ENCODE measurements at places on chromosomes 2 and 18.

- no peak for DNase-seq
Measured at GRCh38 chr2:97728091-97728731, 14.8 kb downstream of the ZAP70 start.

DNA sequence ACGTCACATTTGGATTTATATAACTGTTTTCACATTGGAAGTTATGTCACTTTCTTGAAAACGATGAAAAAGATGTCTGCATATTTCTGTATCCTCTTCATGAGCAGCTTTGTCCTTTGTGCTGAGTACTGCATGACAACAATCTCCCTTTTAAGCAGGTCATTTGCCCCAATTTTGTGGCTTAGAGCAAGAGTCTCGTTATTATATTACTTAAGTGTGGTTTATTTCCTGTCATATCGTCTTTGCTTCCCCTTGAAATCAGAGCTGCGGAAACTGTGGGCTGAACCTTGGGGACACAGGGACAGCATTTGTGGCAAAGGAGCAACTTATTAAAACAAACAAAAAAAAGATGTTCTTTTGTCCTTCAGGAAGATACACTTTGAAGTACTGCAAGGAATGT, 254.0 kb upstream of the DSEL start:
- DNase-seq, result no peak

- DNase-seq, result no peak
Measured at GRCh38 chr2:98560256-98560771, 48.0 kb downstream of the COA5 start.

GRCh38 chr2:11343368-11343649, 1.1 kb downstream of the ROCK2 start:
- no peak for DNase-seq

- no peak for DNase-seq
Measured at GRCh38 chr2:69483024-69483423, 45.8 kb upstream of the NFU1 start.

DNA sequence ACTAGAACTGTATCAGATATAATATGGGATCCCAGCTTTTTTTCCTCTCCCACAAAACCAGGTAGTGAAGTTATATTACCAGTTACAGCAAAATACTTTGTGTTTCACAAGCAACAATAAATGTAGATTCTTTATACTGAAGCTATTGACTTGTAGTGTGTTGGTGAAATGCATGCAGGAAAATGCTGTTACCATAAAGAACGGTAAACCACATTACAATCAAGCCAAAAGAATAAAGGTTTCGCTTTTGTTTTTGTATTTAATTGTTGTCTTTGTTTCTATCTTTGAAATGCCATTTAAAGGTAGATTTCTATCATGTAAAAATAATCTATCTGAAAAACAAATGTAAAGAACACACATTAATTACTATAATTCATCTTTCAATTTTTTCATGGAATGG, 77.7 kb upstream of the CSRNP3 start:
- no peak for DNase-seq

DNA sequence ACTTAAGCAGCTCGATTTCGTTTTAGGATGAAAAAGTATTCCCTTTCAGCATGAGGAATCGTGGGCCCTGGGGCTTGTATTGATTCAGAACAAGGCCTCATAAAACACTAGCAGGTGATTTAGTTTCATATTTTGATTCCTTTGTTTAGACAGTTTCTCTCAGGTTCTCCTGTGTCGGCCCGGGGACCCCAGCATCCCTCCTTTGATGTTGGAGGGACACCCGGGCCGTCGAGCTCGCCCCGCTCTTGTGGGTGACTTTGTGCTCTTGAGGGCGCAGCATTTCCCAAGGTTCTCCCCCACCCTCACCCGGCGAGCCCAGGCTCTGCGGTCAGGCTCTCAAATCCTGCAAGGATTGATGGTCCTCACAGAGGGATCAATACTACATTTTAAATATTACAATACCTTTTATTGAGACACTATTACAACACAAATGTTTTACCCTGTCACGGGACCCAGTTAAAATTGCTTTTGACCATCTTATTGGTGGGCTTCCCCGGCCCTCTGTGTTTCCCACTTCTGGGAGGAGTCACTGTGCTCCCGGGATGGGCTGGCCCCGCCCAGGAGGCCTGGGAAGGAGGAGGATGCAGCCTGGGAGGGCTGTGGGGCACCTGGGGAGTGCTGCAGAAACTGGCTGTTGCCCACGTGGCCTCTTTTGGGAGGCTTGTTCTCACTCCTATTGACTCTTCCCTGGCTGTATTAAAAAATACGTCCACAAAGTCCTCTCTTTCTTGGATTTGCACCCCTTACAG, 222.6 kb downstream of the INSIG2 start:
- DNase-seq, result no peak

GRCh38 chr2:6637330-6637729, 228.4 kb downstream of the CMPK2 start:
- DNase-seq, result no peak

- DNase-seq, result no peak
Measured at GRCh38 chr2:3490191-3491170, 28.9 kb downstream of the ADI1 start.

DNA sequence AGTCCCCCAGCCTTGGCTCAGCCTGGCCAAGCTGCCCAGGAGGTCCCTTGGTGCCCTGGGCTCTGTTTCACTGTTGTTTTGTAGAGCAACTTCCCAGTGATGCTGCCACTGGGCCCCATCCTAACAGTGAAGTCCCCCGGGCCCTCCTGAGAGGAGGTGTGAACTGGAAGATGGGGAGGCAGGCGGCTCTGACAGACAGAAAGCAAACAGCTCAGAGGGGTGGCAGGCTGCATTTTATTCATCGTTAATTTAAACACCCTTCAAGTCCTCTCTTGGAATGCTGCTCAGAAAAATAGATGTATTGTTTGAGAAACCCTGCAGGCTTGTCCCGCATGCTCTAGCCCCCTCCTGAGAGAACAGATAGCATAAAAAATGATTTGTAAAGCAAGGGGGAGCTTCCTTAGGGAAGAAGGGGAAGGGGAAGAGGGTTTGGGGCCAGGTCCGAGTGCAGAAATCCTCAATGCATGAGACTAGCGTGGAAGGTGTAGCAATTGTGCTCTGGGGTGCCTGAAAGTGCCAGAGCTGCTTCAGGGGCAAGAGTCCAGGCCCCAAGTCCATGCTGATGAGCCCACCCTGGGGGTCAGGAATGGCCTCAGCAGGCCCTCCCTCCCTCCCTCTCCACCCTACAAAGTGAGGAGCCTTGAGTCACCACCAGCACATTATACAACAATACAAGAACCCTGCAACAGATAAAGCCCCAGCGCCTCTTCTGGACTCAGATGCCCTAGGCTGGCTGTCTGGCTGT, 113.6 kb downstream of the MSH2 start:
- DNase-seq, result no peak

DNA sequence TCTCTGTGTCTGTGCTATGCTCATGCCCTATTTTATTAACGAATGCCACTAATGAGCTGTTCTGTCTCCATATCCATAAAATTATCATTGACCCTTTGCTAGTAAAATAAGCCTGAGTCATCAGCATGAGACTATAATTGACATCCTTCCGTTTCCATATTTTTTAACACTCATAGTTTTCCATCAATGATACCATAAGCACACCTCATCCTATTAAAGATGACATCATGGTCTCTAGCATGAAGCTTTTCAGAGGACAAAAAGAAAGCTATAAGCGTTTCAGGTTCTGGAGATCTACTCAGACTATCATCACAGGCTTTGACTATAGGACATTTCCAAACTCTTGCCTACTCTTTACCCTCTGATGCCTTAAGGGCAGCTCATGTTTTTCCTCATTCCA, 1.2 kb upstream of the DSC2 start:
- DNase-seq, result no peak

- DNase-seq, result no peak
Measured at GRCh38 chr2:42921147-42921520, 128.8 kb upstream of the HAAO start.

DNA sequence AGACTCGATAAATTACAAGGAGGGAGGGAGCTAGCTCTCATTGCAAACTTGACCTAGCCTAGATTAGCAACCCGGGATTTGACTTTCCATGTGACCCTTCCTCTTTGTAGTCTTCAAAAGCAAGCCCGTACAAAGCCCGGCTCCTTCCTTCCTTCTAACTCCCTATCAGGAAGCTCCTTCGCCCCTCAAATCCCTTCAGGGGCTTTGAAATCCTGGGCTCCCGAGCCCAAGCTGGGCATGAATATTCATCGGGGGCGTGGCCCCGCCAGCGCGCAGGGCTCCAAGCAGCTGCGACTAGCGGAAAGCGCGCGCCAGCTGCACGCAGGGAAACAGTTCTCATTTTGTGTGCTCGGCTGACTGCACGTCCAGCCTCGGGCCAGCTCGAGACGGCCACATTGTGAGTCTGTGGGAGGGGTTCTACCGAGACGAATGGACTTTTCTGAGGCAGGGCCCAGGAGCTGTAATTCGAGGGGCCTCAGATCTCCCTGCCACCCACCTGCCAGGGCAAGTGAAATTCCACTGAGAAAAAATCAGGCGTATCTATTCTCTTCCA, 84.0 kb upstream of the PELI1 start:
- peak; percentile 30 for DNase-seq

DNA sequence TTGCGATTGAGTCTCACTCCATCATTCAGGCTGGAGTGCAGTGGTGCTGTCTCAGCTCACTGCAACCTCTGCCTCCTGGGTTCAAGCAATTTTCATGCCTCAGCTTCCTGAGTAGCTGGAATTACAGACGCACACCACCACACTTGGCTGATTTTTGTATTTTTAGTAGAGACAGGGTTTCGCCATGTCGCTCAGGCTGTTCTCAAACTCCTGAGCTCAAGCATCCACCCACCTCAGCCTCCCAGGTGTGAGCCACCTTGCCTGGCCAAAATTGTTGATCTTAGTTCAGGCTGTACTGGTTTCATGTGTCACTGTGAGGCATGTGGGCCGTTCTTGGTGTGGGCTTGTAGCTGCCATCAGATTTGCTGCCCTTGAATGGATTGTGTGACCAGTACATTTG, 18.1 kb downstream of the CD8A start:
- DNase-seq, result no peak

GRCh38 chr18:64678048-64678447, 529.2 kb upstream of the LINC00305 start:
- no peak for DNase-seq

GRCh38 chr2:191272064-191272463, 26.9 kb downstream of the MYO1B start:
- no peak for DNase-seq

DNA sequence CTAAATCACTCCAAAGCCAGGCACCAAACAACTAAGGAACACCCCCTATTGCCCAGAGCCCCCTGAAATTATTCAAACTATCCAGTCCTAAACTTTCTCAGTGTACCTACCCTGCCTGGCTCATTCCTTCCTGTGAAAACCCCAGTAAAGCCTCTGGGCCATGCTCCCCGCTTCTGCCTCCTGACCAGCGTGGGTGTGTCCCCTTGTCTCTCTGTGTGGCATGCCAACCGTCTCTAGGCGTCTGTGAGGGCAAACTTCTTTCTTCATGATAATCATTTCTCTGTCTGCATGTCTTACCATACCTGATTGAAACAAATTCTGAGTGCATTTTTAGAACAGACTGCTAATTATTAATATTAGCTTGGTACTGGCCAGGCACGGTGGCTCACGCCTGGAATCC, 109.0 kb upstream of the MSH2 start:
- DNase-seq, result no peak

DNA sequence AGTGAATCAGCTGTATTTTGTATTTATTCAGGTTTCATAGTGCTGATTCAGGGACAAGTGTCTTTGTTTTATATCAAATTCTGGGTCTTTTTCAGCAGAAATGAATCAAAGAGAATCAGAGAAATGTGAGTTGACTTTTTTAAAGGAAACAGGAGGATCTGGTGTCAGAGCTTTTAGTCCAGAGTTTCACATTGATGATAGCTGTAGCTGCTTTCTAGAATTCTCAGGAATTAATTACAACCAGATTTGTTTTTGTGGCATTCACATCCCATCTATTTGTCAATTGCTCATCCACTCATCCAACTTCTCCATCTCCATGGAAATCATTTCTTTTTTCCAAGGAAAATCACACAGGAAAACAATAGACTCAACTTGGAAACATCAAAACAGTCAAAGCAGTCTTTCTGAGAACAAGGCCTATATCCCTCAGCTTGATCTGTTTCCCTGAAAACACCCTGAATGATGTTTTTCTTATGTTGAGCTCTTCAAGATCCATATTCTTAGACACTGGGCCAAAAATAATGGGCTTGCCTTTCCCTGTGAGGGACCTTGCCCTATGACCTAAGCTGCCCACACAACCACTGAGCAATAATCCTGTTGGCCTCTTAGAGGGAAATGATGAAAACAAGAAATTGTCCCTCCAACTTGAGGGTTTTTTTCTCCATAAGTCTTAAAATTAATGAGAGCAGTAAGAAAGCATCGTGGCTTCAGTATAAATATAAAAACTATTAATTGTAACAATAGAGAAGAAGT, 249.5 kb upstream of the FN1 start:
- DNase-seq, result no peak

GRCh38 chr2:105490204-105490603, 91.4 kb upstream of the FHL2 start:
- no peak for DNase-seq

DNA sequence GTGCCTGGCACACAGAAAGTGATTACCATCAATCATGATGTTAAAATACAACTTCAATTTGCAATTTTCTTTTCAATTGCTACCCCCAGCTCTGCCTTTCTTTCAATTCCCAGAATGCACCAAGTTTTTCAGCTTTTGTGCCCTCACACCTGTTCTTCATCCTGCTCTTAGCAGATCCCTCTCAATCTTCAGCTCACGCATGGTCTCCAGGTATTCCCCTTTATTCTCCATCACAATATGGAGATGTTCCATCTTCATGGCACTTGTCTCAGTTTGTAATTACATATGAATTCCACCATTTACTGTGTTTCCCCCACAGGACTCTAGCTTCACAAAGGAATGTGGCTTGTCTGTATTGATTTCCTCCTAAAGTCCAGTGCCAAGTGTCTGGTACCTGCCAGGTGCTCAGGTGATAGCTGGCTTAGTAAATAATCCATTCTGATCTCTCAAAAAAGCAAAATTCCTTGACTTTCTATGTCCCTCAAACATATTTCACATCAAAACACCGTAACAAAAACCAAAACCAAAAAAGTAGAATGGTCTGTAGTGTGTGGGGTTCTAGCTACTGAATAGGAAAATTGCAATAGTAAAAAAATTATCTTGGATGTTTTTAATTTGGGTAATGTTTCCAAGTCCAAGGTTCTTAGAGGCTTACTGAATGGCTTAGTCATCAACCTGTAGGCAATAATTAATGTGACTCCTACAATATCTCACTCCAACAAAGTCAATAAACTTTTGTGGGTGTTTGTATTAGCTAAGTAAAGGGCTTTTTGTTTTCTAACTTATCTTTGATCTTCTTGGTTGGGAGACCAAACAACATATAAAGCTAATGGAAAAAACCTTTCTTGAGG, 2.9 kb upstream of the INSIG2 start:
- DNase-seq, result no peak

DNA sequence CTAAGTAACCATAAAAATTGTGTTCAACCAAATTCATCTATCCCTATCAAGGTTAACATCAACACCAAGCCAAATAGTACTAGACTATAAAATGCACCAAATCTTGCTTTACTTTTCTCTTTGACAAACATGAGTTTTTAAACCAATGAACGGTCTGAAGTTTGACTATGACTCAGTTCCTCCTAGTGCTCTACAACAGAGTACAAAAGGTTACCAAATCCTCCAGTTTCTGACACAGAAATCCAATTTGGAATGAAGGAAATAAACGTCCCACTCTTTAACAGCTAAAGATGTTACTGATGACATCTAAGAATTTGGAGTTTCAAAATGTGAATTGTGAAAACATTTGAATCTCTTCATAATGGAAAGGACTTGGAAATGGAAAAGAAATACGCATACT, 11.8 kb upstream of the ACVR1 start:
- no peak for DNase-seq

Measured in T follicular helper cell (primary cell).